ENCODE measurements at places on chromosomes 12 and 14.

DNA sequence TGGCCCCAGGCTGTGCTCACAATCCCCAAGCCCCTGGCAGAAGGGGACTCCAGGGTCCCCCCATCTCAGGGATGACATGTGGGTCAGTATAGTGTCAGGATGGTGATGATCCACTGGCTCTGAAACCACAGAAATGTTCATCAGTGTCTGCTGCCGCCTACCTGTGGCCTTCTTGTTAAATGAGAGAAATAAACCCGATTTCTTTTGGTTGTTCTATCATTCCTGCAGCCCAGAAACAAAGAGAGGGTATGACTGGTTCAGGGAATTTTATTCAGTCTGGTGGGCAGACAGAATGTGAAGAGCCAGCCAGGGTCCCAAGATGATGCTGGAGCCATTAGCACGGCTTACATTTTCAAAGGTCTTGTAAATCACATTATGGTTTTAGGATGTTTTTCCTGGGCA is 86.6 kb downstream of the CRADD start:
- DNase-seq, result no peak

DNA sequence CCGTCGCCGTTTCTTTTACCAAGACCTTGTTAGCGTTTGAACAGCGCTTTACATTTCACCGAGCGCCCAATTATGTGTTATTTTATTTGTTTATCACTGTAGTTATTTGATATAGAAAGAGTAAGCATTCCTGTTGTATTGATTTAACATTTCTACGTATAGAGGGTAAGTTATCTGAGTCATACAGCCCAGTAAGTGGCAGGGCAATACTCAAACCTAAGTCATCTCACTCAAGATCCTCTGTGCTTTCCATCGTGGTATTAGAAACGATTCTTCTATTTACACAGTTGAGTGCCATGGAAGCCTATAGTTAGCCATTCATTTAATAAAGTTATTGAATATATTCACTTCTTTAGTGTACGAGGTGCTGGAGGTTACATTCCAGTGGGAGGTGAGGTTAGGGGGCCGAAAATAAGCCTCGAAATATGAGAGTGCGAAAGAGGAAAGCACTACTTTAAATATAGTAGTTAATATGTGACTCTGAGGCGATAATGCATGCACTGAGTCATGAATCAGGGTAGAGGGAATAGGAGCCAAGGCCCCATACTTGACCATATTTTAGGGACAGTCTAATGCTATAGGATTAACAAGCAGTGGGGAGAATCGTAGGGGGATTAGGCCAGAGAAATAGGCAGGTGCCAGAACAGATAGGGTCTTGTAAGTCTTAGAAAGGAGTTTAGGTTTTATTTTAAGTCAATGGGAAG is 629 bp downstream of the RAD51AP1 start:
- no peak for DNase-seq

- peak; percentile 92 for DNase-seq
Measured at GRCh38 chr12:116631619-116632018, 72.4 kb downstream of the MAP1LC3B2 start.

GRCh38 chr14:104596451-104596918 is 8.1 kb downstream of the TMEM179 start:
- no peak for DNase-seq

- no peak for DNase-seq
Measured at GRCh38 chr14:30655124-30655523, 33.0 kb downstream of the SCFD1 start.

GRCh38 chr12:6822426-6823135 is 960 bp downstream of the GPR162 start:
- DNase-seq, result no peak

- peak; percentile 94 for DNase-seq
Measured at GRCh38 chr14:59919570-59920377, at the start of gene LRRC9. Gene LRRC9 (plus strand): TSS chr14:59920144.

DNA sequence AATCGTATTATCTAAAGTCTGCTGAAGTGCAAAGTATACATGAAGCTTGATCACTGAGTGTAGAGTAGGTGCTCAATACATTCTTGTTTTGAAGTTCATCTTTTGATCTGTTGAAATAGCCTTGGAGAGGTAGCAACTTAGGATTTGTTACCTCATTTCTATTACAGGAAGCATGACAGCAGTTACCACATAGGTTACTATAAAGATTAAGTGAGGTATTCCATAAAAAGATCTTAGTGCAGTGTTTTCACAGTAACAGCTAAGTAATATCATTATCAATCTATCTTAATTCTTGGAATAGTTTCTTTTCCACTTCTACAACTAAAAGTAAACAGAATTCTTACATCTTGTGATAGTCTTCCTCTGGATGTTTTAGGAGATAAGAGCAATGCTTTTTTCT is 50.9 kb downstream of the BTBD7 start:
- no peak for DNase-seq

- DNase-seq, result no peak
Measured at GRCh38 chr12:102814691-102815367, 102.2 kb downstream of the PAH start.

GRCh38 chr14:87264272-87264785 is 728.7 kb downstream of the GALC start:
- DNase-seq, result no peak

DNA sequence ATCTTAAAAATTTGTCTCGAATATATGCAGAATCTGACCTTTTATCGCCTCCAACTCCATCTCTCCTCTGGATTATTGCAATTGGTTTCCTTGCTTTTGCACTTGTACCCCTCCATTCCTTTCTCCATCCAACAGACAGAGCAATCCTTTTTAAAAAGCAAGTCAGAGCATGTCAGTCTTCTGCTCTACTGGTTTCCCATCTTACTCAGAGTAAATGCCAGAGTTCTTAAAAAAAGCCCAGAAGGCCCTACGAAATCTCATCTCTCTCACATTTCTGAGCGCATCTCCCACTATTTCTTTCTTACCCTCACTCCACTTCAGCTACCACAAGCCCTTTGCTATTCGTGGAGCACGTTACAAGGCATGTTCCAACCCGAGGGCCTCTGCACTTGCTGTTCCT is 236.9 kb upstream of the DDHD1 start:
- DNase-seq, result no peak

- no peak for DNase-seq
Measured at GRCh38 chr14:91142214-91142668, 28.4 kb downstream of the DGLUCY start.

GRCh38 chr12:24039113-24039525 is 89.6 kb upstream of the SOX5 start:
- no peak for DNase-seq
